ENCODE measurements at places on chromosomes 11 and 22.

DNA sequence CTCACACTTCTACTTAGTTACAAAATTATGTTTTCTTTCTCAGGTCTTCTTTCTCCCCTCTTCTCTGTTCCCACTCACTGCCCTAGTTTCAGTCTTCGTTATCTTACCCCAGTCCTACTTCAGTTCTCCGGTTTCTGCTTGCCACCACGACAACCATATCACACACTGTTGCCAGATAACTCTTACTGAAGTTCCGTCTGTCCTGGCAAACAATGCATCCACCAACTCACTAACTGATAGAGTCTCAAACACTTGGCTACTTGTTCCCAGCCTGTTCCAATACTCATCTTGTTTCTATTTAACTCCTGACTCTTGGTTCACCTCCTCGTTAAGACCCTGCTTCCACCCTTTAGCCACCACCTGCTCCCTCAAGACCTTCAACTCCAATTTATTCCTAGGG, 164.5 kb downstream of the STK33 start:
- DNase-seq, result no peak

GRCh38 chr22:44693756-44694155, 8.2 kb upstream of the PRR5 start:
- no peak for DNase-seq

DNA sequence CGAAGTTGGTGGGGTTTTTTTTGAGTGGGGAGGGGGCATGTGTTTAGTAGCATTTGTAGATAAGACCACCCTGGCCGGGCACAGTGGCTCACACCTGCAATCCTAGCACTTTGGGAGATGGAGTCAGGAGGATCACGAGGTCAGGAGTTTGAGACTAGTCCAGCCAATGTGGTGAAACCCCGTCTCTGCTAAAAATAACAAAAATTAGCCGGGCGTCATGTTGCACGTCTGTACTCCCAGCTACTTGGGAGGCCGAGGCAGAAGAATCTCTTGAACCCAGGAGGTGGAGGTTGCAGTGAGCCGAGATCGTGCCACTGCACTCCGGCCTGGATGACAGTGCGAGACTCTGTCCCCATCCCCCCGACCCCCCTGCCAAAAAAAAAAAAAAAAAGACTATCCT, 34.6 kb downstream of the CECR2 start:
- DNase-seq, result no peak

DNA sequence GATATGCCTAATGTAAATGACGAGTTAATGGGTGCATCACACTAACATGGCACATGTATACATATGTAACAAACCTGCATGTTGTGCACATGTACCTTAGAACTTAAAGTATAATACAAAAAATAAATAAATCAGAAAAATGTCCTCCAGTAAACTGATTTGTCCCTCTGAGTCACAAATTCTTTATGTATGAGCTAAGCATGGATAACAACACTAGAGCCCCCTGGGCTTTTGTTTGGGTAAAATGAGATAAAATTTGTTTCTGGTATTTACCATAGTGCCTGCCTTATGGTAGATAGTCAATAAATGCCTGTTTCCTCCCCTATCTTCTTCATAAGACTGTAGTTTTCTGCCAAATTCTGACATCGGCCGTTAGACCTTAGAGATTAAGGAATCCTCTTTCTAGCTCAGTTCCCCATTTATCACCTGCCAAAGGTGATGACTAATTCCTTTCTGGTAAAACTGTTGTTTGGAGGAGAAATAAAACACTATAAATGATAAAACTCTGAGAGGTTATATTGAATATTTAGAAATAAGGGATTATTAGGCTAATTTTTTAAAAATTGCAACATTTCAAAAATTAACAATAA, 43.6 kb upstream of the LUZP2 start:
- no peak for DNase-seq

DNA sequence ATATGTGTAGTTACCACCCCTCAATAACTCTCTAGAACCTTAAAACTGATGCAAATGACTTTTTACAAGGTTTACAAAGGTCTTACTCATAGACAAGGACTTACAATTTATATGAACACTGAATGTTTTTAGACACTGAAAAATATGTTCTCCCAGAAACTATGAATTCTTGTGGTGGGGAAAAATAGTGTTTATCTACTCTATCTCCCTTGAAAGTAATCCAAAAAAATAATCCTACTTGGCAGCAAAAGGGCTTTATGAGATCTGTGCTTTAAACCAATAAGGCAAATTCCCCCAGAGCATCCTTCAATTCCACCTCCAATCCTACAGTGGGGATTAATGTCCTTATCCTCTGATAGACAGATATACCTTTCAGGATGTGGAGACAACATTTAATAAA, 1984.1 kb upstream of the RAG2 start:
- DNase-seq, result no peak

DNA sequence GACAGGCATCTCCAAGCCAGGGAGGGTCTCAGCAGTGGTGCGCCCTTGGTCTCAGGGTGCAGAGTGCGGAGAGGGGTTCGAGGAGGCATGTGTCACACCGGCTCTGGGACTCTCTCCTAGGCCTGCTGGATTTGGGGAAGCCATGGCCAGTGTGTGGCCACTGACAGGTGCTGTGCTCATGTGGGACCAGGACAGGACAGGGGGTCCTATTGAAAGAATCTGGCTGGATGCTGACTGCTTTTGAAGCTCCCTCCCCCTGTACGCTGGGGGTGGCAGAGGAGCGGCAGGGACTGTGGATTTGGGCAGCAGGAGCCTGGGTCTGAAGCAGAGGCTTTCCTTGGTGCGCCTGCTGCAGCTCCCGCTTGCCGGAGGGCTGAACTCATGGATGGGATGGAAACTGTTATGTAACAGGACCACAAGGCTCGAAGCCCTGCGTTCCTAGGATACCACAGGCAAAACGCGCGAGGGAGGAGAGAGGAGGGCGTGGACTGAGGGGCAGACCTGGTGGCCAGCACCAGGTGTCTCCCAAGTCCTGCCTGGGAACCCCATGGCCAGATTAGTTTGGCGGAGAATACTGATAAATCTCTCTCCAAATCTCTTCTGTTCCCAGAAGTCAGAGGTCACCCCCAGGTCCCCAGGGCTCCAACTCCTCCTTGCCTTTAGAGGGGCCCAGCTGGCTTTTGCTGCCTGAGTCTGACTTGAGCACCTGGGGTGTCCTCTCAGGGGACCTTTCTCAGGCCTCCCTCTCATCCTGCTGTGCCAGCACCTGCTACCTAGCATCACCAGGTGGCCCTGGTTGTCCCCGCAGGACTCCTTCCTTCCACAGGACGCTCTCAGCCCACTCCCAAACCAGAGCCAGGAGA, 13.8 kb upstream of the TEF start:
- no peak for DNase-seq

GRCh38 chr22:25869771-25870170, 127.8 kb downstream of the MYO18B start:
- DNase-seq, result no peak

DNA sequence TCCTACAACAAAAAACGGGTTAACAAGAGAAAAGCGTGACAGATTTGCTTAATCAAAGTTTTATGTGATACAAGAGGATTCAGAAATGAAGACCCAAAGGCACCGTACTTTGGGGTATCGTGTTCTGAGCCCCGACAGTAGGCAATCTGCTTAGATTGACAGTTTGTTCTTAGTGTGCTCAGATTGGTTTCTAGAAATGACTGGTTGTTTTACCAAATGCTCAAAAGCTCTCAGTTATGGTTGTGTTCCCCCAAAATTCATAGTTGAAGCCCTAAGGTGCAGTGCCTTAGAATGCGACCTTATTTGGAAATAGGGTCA, 102.7 kb downstream of the RASSF10 start:
- DNase-seq, result no peak

- no peak for DNase-seq
Observed at GRCh38 chr22:41576877-41577276, 12.8 kb downstream of the PMM1 start.

- no peak for DNase-seq
Observed at GRCh38 chr22:37633089-37633624, 6.3 kb upstream of the SH3BP1 start.

DNA sequence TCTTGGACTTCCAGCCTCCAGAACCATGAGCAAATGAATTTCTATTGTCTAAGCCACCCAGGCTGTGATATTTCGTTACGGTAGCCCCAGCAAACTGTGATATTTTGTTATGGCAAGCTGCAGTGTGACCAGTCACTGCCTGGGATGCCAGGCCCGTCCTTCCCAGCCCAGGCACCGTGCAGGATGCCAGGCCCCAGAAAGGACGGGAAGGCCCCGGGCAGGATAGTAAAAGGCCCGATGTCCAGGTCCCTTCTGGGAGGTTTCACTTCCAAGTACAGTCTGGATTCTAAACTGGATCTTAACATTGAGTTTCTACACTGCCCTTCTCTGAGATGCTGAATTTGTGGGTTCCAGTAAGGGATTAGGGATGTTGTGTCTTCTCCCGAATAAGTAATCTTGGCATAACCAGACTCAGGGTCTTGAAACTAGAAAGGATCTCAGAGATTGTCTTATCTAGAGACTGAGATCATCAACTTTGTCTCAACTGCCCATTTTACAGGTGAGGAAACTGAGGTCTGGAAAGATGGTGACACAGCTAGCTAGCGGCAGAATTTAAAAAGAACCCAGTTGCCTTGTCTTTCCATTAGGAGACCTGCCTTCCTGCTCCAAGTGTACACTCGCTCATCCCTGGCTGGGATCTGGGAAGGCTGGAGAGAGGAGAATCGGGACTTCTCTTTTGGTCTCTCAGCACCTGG, 19.9 kb downstream of the RPUSD4 start:
- no peak for DNase-seq

DNA sequence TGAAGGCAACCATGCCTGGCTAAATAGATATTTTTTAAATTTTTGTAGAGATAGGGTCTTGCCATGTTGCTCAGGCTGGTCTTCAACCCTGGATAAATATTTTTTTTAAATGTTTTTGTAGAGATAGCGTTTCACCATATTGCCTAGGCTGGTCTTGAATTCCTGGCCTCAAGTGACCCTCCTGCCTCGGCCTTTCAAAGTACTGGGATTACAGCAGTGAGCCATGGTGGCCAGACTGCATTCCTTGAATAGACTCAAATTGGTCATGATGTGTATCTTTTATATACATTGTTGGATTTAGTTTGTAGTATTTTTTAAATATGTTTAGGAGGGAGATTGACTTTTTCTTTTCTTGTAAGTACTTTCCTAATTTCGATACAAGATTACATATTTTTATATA, 325.7 kb upstream of the C11orf87 start:
- DNase-seq, result no peak

GRCh38 chr11:11984563-11984962, 23.9 kb downstream of the DKK3 start:
- DNase-seq, result no peak

- no peak for DNase-seq
Observed at GRCh38 chr11:94658888-94659287, 91.7 kb downstream of the PIWIL4 start.

DNA sequence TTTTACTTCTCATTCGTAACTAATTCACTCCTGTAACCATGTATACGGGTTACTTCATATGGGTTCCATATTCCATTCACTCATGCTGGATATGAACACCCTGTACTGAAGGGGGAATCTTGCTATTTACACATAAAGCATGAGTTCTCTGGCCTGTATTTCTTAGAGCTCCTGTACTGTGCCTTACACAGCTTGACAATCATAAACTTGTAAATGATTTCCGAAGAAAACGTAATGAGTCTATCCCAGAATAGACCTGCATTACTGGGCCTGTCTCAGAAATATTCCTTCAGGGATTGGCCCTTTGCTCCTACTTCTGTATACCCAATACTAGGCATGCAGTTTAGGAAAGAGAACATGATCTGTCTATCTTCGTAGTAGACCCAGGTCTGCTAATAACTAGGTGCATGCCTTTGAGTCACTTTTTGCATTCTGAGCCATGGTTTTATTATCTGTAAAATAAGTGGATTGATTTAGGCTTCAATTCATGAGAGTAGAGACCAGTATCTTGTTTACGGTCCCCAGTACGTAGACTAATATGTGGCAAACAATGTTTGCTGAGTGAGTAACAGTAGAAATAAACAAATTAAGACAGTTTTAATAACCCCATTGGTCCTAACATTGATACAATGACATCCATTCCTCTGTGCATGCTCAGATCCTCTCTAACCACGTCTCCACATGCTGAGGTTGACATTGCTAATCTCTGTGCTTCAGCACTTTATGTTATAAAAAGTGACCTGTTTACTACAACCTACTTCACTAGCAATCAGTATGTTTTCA, 1.2 kb downstream of the CCDC34 start:
- DNase-seq, result no peak

GRCh38 chr11:13303668-13304649, 26.4 kb downstream of the BMAL1 start:
- DNase-seq, result no peak

DNA sequence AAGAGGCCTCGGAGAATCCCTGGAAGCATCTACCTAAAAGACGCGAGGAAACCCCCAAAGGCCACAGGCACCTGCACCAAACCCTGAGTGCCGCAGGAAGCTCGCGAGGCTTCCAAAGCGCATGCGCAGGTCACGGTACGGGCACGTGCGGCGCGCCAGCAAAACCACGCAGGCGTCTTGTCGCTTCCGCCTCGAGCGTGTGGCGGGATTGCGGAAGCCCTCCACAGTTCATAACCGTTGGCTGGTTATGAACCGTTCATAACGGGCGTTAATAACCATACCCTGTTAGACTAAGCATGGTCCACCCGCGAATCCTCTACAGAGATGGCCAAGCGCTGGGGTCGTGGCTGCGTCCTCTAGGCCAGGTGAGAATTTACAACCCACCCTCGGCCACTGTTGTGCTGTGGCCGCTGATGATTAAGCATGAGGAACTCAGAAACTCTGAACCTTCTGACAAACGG, 46.4 kb downstream of the MORC2 start:
- peak; percentile 67 for DNase-seq

DNA sequence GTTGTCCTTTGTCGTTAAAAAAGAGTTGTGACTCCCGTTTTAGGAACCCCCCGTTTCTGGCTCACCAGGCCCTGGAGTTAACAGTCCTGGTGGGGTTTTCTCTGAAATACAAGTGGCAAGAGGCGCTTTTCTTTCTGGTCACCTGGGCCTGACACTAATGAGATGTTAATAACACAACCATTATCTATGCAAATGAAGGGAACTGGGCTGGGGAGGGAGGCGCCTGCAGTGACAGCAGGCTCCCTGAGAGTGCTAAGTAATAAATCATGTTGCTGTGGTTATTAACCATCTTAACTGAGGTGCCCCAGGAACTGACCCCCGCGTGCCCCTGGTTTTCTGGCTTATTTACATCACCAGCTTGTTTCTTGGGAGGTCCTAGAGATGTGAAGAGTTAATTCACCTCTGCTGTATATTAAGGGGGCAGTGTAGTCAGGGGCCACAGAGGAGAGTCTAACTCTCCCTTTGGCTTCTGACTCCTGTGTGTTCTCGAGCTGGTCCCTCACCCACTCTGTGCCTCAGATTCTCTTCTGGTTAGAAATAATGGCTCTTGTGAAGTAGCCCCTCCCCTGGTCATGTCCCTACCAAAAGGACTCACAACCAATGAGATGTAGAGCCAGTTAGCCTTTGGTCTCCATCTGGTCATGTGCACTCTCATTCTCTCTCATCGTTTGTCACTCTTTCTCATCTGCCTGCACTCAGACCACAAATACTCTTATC, 276.6 kb upstream of the CADM1 start:
- DNase-seq, result no peak

- DNase-seq, result no peak
Observed at GRCh38 chr11:104678408-104678807, 219.9 kb downstream of the CASP12 start.

GRCh38 chr11:59667812-59668187, 1.0 kb downstream of the PATL1 start:
- DNase-seq, result no peak
